Stimulated activated CD8-positive, alpha-beta memory T cell treated with anti-CD3 and anti-CD28 coated beads, Interleukin-2, amount 100 ng/mL, for 1 hour (primary cell): ENCODE measurements at places on chromosomes 13 and 19.

- DNase-seq, result peak; percentile 79
These were observed at the start of the genes GPALPP1 and NUFIP1 for GRCh38 chr13:44989071-44989889. TSS of gene GPALPP1 (plus strand) at chr13:44989538. CDS start at chr13:44989655, 117 bp downstream. TSS of gene NUFIP1 (minus strand) at chr13:44989471. CDS start at chr13:44989436, 35 bp downstream.

DNA sequence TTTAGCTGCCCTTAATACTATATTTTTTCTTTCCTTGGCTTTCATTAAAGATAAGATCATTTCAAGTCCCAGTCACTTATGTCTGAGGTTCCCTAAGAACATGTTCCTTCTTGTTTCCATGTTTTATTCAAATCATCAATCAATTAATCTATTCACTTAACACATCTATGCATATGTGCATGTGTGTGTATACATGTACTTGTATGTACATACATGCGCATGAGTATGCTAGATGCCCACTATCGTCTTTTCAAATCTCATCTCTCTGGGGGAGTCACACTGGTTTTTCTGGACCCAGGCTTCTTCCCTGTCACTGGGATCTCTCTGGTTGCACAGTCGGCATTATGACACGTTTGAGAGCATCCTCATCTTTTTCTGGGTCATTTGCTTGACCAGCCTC is 108.9 kb downstream of the ZNF536 start:
- DNase-seq, result no peak

GRCh38 chr13:105642511-105642958 is 892.9 kb downstream of the EFNB2 start:
- DNase-seq, result no peak

DNA sequence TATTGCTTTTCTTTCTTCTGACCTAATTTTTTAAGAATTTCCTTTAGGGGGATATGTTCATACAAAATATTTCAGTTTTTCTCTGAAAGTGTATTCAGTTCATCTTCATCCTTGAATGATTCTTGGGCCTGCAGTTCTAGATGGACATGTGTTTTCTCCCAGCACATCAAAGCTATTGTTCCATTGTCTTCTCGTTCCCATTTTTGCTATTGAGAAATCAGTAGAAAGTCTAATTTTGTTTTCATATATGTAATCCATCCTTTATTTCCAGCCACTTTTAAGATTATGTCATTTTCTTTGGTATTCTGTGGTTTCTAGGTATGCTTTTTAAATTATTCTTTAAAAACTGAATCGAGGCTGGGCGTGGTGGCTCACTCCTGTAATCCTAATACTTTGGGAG is 15.8 kb upstream of the GRAMD1A start:
- no peak for DNase-seq

DNA sequence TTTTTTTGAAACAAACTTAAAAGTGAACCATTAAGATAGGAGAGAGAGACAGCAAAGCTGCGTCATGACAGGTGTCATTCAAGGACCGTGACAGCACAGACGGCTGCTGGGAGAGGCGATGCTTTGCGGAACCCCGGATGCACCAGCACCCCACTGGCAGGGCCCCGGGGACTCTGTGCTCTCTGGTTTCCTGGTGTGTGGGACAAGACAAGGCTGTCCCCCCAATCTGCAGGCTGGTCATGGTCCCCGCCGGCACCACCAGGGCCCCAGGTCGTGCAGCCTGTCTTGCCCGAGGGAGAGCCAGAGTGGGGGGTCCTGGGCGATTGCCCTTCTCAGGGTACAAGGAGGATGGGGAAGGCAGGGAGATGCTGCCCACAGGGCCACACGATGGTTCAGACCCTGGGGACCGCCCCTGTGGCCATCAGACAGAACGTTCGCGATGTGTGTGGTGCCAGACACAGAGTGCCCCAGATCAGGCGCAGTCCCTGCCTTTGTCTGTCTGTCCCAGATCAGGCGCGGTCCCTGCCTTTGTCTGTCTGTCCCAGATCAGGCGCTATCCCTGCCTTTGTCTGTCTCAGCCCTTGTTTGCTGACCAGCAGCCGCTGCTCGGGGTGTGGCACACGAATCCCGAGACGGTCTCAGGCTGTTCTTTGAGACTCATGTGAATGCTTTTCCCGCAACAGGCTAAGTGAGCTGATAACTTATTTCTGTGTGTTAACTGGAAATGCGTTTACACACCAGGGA is 36.1 kb downstream of the ADPRHL1 start:
- DNase-seq, result no peak

- DNase-seq, result no peak
These were observed 107.0 kb upstream of the MCF2L start for GRCh38 chr13:112861876-112862615.

DNA sequence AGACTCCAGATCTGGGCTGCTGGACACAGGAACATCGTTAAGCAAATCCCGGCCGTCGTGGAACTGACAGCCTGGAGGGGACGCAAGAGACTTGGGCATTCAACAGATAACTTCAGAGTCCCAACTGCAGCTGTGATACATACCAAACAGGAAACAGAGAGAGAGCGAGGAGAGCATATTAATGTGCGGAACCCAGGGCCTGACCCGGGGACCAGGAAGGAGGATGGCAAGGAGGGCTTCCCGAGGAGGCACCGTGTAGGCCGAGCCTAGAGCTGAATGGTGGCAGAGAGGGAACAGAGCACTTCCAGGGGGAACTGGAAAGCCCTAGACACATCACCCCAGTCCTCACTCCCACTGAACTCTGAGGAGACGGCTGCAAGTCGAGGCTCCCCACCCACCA is 68.1 kb downstream of the SIPA1L3 start:
- no peak for DNase-seq

DNA sequence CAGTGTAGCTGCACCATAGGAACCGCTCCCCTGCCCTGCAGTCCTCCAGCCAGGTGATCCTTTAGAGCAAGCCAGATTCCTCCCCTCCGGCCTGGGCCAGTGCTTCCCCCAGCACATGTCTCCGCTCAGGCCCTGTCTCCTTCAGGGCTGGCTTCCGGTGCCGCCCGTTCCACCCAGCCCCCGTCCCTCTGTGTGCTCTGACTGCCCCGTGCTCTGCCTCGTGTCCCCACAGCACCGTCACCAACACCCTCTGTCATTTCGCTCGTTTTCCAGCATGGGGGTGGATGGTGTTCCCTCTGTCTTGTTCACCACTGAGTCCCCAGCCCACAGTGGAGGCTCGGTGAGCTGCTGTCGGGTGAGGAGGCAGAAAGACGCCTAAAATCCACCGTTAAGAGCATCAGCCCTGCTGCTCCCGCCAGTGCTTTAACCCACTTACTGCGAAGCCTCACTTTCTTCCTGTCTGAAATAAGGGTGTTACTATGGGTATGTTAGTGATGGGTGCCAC is 54.5 kb downstream of the TSSK6 start:
- no peak for DNase-seq

DNA sequence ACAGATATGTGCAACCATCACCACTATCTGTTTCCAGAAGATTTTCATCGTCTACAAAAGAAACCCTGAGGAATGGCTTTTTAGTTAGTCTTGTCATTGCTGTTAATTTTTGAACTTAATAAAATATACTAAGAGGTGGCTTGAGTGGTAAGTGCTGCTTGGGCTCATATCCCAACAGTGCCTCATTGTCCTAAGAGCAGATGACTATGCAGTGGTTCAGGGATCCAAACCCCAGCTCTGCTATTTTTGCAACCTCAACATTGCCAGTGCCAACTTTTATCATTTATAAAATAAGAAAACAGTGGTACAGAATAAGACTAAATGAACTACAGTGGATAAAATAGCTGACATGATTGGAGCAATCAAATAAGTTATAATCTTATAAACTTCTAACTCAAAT is 123.2 kb upstream of the SLC7A1 start:
- DNase-seq, result no peak

DNA sequence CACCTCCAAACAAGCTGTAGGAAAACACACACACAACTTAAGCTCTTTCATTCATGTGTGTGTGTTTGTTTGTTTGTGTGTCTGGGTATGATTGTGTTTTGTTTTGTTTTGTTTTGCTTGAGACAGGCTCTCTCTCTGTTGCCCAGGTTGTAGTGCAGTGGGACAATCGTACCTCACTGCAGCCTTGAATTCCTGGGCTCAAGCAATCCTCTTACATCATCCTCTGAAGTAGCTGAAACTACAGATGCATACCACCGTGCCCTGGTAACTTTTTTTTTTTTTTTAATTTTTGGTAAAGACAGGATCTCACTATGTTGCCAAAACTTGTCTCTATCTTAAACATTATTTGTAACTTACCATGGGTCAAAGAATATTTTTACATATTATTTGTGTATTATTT is 431.7 kb downstream of the SLITRK1 start:
- no peak for DNase-seq

DNA sequence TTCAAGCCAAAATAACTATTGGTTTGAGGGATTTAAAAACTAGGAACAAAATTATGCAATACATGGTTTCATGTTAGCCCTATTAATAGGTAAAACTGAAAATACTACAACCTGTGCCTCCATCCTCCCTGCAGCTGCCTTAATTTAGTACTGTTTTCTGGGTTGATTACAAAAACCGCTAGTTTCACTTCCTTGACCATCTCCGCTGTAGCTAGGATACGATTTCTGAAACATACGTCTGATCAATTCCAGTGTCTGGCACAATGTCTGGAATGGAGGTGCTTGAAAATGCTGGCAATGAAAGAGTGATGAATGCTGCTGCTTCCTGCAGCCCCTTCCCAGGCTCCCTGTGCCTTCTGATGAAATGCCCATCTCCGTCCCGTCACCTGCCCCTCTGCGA is 273.5 kb downstream of the SHISA2 start:
- no peak for DNase-seq

- no peak for DNase-seq
These were observed 333.4 kb downstream of the KCTD12 start for GRCh38 chr13:76552807-76553206.

GRCh38 chr19:12687496-12688196 is at the start of gene GNG14:
TSS of gene GNG14 (plus strand) at chr19:12687998. CDS start at chr19:12688049, 51 bp downstream.
- DNase-seq, result no peak

GRCh38 chr19:3250675-3251074 is 26.2 kb downstream of the CELF5 start:
- DNase-seq, result no peak

DNA sequence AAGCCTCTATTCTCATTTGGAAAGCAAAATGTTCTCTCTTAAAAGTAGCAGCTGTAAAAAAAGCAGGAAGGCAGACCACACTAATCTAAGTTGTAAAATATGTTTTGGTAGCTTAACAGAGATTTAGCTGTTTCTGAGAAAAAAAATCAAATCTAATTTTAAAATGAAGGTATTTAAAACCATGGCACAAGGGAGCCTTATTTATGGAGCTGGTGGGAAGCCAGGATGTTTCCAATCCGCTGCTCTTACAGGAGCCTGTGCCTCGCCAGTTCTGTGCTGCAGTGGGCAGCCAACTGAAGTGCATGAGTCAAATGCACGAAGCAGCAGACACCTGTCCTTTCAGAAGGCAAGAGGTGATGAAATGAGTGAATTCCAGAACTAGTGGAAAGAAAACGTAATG is 28.2 kb downstream of the GPC6 start:
- no peak for DNase-seq

DNA sequence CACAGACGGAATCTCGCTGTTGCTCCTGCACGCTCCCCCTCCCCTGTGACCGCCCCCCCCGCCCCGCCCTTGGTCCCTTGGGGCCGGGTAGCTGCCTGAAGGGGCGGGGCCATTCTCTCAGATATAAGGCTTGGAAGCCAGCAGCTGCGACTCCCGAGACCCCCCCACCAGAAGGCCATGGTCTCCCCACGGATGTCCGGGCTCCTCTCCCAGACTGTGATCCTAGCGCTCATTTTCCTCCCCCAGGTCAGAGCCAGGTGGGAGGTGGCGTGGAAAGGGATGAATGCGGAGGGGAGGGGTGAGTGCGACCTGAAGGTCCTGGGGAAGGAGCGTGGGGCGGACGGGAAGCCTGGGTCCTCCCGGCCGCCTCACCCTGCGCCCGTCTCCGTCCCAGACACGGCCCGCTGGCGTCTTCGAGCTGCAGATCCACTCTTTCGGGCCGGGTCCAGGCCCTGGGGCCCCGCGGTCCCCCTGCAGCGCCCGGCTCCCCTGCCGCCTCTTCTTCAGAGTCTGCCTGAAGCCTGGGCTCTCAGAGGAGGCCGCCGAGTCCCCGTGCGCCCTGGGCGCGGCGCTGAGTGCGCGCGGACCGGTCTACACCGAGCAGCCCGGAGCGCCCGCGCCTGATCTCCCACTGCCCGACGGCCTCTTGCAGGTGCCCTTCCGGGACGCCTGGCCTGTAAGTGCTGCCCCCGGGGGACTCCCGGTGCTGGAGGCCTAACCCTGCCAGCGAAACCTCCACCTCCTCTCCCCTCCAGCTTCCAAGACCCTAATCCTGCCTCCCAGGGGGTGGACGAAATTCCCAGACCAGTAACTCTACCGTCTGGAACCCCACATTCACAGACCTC is at the start of gene DLL3:
TSS of gene DLL3 (plus strand) at position 150 of the 845 bp plus-strand sequence. CDS start at position 178, 28 bp downstream.
- no peak for DNase-seq

DNA sequence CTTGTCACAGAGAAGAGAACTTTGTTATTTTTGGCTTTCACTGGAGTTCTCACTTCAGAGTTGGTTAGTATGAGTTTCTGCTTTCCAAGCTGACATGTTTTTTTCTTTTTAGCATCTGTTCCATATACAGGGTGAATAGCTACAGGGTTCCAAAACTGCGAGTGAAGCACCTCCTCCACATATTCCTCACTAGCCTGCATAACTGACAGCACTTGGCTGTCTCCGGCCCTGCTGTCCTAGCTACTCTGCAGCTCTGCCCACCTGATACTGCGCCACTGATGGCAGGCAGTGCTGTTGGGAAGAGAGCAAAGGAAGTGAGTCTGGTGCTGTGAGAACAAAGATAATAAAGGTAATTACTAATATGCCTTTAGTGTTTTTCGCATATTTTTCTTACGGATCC is 6.8 kb downstream of the ATP8A2 start:
- DNase-seq, result no peak

- DNase-seq, result no peak
These were observed 60.5 kb downstream of the MAP4K1 start for GRCh38 chr19:38557205-38557799.

DNA sequence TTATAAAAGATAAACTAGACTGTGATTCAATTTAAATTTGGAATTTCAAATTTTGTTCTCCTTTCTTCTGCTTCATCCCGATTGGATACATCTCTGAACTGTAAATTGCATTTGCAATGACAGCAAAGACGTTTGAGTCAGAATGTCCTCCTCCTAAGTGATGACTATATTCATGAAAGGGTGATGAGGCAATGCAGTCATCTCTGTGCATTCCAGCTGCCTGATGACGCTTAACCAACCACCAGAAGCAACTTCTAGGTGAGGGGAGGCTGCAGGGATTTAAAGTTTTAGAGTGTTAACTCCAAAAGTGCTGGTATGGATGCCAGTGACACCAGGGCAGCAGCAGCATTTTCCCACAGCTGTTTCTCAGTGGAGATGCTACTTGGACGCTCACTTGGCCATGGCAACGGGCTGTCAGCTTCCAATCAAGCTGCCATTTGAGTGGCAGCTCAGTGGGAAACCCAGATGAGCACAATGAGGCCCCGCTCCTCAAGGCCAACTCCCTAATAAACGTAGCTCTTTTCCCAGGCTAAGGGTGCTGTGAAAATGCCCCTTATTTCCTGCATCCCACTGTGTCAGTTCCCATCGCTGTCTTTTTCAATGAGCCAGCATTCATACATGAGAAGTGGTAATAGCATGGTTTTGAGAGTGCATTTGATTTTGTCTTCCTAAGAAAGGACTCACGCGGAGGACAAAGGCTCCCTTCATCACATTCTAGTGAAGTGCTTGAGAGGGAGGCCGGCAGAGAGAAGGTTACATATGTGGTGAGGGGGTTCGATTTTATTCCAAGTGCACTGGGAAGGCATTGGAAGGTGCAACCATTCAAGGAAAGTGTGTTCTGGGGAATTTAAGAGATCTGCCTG is 45.2 kb upstream of the AMER2 start:
- DNase-seq, result no peak
